Esophagus squamous epithelium (tissue), 5 donors: ENCODE measurements at places on chromosomes 5 and 9.

DNA sequence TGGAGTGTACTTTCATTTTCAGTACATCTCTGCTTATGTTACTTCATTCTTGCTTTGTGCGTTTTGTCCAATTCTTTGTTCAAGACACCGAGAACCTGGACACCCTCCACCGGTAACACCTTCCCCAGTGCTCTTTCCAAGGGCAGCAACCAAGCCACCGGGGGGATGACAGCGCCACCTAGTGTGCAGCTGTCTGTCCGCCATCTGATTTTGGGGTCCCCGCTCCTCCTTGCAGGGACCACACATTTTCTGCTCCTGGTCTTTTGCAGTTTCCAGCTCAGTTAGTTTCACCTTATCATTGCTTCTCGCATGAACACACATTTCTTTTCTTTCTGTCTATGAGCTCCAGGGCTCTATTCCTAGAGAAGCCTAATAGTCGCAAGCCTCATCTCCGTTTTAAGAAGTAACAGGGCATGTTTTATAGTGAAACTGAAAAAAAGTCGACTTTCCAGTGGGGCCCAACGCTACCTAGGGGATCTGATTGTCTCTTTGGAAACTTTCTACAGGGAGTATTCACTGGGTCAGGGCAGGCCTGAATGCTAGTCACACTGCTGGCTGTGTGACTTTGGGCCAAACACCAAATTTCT, 152.1 kb downstream of the FSTL4 start:
- no peaks in the 10 kb centered on the region for H3K27me3 ChIP-seq
- no peaks in the 10 kb centered on the region for H3K36me3 ChIP-seq
- no peaks in the 10 kb centered on the region for H3K4me1 ChIP-seq
- DNase-seq, result no peak

DNA sequence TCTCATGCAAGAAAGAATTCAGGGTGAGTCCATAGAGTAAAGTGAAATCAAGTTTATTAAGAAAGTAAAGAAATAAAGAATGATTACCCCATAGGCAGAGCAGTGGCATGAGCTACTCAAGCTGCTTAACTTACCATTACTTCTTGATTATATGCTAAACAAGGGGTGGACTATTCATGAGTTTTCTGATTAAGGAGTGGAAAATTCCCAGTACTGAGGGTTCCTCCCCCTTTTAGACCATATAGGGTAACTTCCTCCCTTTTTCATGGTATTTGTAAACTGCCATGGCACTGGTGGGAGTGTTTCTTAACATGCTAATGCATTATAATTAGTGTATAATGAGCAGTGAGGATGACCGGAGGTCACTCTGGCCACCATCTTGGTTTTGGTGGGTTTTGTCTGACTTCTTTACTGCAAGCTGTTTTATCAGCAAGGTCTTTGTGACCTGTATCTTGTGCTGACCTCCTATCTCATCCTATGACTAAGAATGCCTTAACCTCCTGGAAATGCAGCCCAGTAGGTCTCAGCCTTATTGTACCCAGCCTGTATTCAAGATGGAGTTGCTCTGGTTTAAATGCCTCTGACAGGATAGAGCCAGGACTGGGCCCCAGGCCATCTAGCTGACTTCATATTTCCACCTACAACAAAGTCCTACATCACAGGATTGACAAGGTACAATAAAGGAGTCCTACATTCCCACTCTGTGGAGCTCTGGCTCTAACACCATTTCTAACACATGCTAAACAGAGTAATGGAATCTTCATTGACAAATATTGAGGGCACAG, 186.7 kb downstream of the NXNL2 start:
- H3K27ac ChIP-seq, result no peak overlapping the region
- H3K4me3 ChIP-seq, result no peak overlapping the region
- no peaks in the 10 kb centered on the region for H3K4me1 ChIP-seq
- H3K27me3 ChIP-seq, result no peaks in the 10 kb centered on the region

- H3K27me3 ChIP-seq, result no peaks in the 10 kb centered on the region
- H3K4me3 ChIP-seq, result no peak overlapping the region
- peaks cover 6% of the 10 kb centered on the region for H3K4me1 ChIP-seq
- H3K36me3 ChIP-seq, result peaks cover 99% of the 10 kb centered on the region
- no peak overlapping the region for H3K27ac ChIP-seq
Measured at GRCh38 chr5:462051-462481, 19.1 kb downstream of the EXOC3 start.

DNA sequence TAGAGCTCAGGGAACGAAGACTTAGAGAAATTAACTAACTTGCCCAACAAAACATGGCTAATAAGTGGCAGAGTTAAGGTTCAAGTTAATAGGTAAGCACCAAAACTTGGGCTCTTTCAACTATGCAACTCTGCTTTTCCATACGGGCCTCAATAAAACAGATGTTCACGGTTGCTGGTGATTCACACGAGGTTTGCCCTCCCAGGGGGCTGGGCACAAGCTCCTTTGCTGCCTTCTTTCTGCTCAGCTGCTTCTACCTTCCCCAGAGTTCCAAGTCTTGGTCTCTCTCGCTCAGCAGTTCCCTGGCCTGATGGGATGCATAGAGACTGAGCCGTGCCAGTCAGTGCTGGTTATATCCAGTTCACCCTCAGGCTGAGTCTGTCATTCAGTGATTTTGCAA, 217.9 kb downstream of the SREK1 start:
- DNase-seq, result no peak
- no peaks in the 10 kb centered on the region for H3K4me1 ChIP-seq
- H3K36me3 ChIP-seq, result no peaks in the 10 kb centered on the region
- H3K4me3 ChIP-seq, result no peak overlapping the region

DNA sequence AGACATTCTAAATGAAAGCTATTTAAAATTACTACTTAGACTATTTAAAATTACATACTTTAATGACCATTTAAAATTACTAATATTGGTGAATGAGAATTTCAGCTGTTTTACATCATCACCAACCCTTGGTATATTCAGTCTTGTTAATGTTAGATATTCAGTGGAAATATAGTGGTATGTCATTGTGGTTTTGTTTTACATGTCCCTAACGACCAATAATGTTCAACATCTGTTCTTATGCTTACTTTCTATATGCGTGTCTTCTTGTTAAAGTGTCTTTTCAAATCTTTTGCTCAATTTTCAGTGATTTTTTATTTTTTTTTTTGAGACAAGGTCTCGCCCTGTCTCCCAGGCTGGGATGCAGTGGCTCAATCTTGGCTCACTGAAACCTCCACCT, 279.3 kb upstream of the TARS1 start:
- no peaks in the 10 kb centered on the region for H3K27me3 ChIP-seq
- H3K36me3 ChIP-seq, result no peaks in the 10 kb centered on the region
- H3K4me3 ChIP-seq, result no peak overlapping the region
- no peaks in the 10 kb centered on the region for H3K4me1 ChIP-seq
- DNase-seq, result no peak

DNA sequence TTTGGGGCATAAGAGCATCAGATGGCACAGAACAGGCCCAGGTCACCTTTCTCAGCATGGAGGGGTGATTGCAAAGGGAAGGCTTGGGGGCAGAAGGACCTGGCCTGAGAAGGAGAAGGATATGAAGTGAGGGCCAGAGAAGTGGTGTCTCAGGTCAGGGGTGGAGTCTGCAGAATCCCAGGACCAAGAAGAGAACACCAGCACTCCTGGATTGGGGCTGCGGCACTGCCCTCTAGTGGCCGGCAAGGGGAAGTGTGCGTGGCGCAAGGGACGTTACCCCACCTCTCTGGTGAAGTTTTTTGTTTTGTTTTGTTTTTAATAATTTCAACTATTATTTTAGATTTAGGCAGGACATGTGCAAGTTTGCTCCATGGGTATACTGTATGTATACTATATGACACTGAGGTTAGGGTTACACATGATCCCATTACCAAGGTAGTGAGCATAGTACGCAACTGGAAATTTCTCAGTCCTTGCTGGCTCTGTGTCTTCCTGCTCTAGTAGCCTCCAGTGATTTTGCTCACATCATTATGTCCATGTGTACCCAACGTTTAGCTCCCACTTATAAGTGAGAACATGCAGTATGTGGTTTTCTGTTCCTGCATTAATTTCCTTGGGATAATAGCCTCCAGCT, 1548.6 kb downstream of the EFNA5 start:
- no peak overlapping the region for H3K4me3 ChIP-seq
- H3K27ac ChIP-seq, result no peak overlapping the region
- H3K4me1 ChIP-seq, result no peaks in the 10 kb centered on the region
- H3K36me3 ChIP-seq, result no peaks in the 10 kb centered on the region
- no peaks in the 10 kb centered on the region for H3K27me3 ChIP-seq

GRCh38 chr9:9792144-9792857, 820.5 kb downstream of the PTPRD start:
- H3K36me3 ChIP-seq, result no peaks in the 10 kb centered on the region
- H3K27ac ChIP-seq, result no peak overlapping the region
- no peak overlapping the region for H3K4me3 ChIP-seq
- H3K4me1 ChIP-seq, result no peaks in the 10 kb centered on the region
- no peak for DNase-seq

- DNase-seq, result no peak
- no peaks in the 10 kb centered on the region for H3K36me3 ChIP-seq
- no peak overlapping the region for H3K27ac ChIP-seq
- H3K27me3 ChIP-seq, result no peaks in the 10 kb centered on the region
Measured at GRCh38 chr5:138698713-138699112, 54.5 kb upstream of the CTNNA1 start.

GRCh38 chr5:6319116-6319515, 59.2 kb downstream of the MED10 start:
- no peak for DNase-seq
- H3K27ac ChIP-seq, result no peak overlapping the region
- H3K36me3 ChIP-seq, result no peaks in the 10 kb centered on the region
- no peaks in the 10 kb centered on the region for H3K27me3 ChIP-seq
- no peak overlapping the region for H3K4me3 ChIP-seq

GRCh38 chr5:143509758-143510221, 106.3 kb upstream of the NR3C1 start:
- no peak overlapping the region for H3K4me3 ChIP-seq
- no peak for DNase-seq
- H3K4me1 ChIP-seq, result peaks cover 26% of the 10 kb centered on the region
- H3K36me3 ChIP-seq, result no peaks in the 10 kb centered on the region
- no peak overlapping the region for H3K27ac ChIP-seq
- H3K27me3 ChIP-seq, result no peaks in the 10 kb centered on the region

DNA sequence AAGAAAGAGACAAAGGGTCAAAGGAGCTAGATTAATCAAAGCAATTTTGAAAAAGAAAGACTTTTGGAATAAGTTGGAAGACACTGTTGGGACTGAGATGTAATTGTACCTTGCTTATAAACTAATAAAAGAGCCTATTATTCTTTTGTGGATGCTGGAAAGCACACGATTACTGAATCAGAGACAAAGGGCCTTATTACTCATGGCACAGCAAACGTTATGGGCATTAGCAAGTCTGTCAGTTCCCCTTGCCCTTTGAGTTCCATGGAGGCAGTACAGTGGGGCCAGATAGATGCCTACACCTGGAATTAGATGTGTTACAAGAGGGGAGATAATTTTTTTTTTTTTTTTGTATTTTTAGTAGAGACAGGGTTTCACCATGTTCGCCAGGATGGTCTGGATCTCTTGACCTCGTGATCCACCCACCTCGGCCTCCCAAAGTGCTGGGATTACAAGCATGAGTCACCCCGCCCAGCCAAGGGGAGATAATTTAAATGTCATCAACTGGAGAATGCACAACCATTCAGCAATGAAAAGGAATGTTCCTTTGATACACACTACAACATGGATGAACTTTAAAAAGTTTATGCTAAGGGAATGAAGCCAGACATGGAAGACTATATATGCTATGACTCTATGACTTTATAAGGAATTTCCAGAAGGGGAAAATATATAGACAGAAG, 128.9 kb downstream of the STARD4 start:
- H3K36me3 ChIP-seq, result no peaks in the 10 kb centered on the region
- DNase-seq, result no peak
- H3K4me1 ChIP-seq, result no peaks in the 10 kb centered on the region
- no peak overlapping the region for H3K4me3 ChIP-seq
- no peaks in the 10 kb centered on the region for H3K27me3 ChIP-seq
- no peak overlapping the region for H3K27ac ChIP-seq
